ENCODE measurements at places on chromosomes 16 and 17.
A peak's percentile ranks its signal among the peaks of the same experiment; 100 is the strongest.

DNA sequence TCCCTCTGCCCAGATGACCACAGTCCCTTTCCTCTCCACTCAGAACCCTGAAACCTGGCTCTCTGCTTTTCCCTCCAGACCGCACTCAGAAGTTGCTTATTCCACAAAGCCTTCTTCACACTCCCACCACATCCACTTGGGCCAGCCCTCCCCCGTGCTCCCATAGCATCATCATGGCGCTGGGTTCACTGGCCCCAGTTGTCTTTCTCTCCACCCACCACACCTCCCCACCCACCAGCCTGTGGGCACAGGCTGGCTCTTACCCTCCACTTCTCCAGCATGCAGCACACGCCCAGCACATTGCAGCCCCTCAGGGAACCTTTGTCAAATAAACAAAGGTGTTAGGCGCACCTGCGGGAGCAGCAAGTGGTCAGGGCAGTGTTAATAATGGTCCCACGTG lies 130.0 kb downstream of the KATNIP start:
- no peak for DNase-seq

GRCh38 chr16:74279266-74279665 lies 17.3 kb upstream of the PSMD7 start:
- no peak for DNase-seq

GRCh38 chr16:17556276-17557052 lies 85.7 kb upstream of the XYLT1 start:
- peak; percentile 4 for DNase-seq

- no peak for DNase-seq
Measured at GRCh38 chr17:82353484-82353883, 5.6 kb upstream of the TEX19 start.

DNA sequence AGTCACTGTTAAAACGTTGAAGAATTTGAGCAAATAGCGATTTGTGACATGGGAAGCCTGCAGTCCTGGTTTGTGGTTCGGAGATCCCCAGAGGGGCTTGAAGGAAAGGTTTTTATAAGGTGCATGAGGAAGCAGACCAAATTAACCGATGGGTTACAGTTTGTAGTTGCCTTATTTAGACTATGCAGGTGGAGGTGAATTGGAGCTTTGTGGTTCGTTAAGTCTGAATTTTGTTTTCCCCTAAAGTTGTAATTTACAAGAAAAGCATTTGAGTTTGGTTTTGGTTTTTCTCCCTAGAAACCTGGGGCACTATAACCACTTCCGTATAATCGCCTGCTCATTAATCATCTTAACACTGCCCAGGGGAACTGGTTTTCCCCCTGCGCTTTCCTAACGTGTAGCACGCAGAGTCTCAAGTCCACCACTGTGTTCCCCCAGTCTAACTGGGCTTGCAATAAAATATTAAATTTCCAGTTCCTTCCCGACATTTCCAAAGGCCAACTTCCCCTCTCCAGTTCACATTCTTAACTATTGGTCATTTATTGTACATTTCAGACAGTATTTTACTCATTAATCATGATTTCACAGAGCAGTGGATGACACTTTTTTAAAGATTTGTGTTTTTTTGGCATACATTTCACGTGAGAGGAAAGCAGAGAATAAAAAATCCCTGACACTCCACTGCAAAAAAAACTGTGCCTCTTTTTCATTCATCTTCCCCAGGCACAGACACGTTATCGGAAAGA lies 932 bp downstream of the ZNF267 start:
- peak; percentile 74 for DNase-seq
